ENCODE measurements at places on chromosomes 1 and 21. TPM values are rescaled to one million over a fixed set of nuclear protein-coding genes. Genes with fewer than 3 reads are reported as not detected.

CCNL2 gene
- polyA plus RNA-seq, result 100 TPM

LEPR gene
- polyA plus RNA-seq, result 0.85 TPM

ANKRD35 gene
- 0.40 TPM for polyA plus RNA-seq

METTL18 gene
- 2.5 TPM for polyA plus RNA-seq

NTMT2 gene
- polyA plus RNA-seq, result not detected

OR2W3 gene
- 0.22 TPM for polyA plus RNA-seq

AGMAT gene
- not detected for polyA plus RNA-seq

- H3K27me3 ChIP-seq, result no peaks in the 10 kb centered on the region
- no peak overlapping the region for H3K4me3 ChIP-seq
- H3K36me3 ChIP-seq, result no peaks in the 10 kb centered on the region
- no peak for DNase-seq
- no peak overlapping the region for H3K27ac ChIP-seq
Measured at GRCh38 chr1:47209091-47209490, 19.3 kb upstream of the PDZK1IP1 start.

GRCh38 chr1:43205671-43206070, 33.5 kb downstream of the CFAP57 start:
- no peak for DNase-seq
- H3K27ac ChIP-seq, result no peak overlapping the region
- peaks cover 11% of the 10 kb centered on the region for H3K4me1 ChIP-seq
- no peak overlapping the region for H3K4me3 ChIP-seq

GRCh38 chr1:12163210-12163609, 3.6 kb upstream of the TNFRSF1B start:
- H3K4me3 ChIP-seq, result no peak overlapping the region
- no peaks in the 10 kb centered on the region for H3K27me3 ChIP-seq
- H3K27ac ChIP-seq, result no peak overlapping the region
- peaks cover 78% of the 10 kb centered on the region for H3K4me1 ChIP-seq
- peaks cover 8% of the 10 kb centered on the region for H3K36me3 ChIP-seq
- no peak for DNase-seq

DNA sequence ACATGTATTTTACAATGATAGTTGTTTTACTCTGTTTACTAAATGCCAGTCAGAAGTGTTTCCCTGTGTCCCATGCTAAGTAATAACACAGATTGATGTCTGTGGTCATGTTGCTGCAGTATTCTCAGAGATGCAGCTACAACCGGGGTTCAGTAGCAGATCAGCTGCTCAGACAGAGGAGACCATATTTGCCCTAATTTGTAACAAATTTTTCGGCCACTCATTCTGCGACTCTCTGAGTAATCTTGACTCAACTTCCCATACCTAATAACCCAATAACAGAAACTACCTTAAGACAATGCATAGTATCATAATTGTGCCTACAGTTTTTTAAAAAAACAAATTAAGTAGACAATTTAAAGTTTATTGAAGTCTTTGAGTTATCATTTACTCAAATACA, 32.6 kb downstream of the NIBAN1 start:
- no peaks in the 10 kb centered on the region for H3K27me3 ChIP-seq
- H3K27ac ChIP-seq, result no peak overlapping the region
- no peak overlapping the region for H3K4me3 ChIP-seq

DNA sequence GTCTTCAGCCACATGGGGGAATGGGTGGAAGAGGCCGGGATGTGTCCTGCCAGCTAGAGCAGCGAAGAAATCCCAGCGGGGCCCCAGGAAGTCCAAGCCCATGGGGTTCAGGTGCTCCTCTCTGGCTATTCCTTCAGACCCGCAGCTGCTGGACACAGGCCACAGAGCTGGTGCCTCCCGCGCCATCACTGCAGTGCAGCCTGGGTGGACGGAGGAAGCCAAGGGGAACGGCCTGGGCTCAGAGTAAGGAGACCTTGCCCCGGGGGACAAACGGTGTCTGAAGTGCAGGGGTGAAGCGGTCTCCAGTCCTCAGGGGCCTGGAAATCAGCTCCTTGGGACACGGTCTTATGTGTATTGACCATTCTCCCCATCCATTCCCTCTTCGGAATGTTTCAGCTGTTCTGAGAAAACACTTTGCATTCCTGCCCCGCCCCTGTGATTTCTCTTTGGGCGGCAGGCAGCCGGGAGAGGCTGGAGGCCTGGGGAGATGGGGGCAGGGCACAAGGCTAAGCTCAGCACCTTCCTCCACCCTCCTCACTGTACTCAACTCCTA, 18.4 kb downstream of the MTHFR start:
- peaks cover 28% of the 10 kb centered on the region for H3K36me3 ChIP-seq
- H3K27ac ChIP-seq, result no peak overlapping the region
- H3K27me3 ChIP-seq, result no peaks in the 10 kb centered on the region
- H3K4me3 ChIP-seq, result no peak overlapping the region
- no peak for DNase-seq
- peaks cover 40% of the 10 kb centered on the region for H3K4me1 ChIP-seq

- H3K27ac ChIP-seq, result no peak overlapping the region
- H3K4me1 ChIP-seq, result peaks cover 17% of the 10 kb centered on the region
- no peak for DNase-seq
- H3K4me3 ChIP-seq, result no peak overlapping the region
Measured at GRCh38 chr21:25635310-25635709, 3.7 kb upstream of the JAM2 start.

GRCh38 chr1:14848203-14848602, 249.7 kb downstream of the KAZN start:
- no peak overlapping the region for H3K27ac ChIP-seq
- H3K27me3 ChIP-seq, result no peaks in the 10 kb centered on the region
- no peaks in the 10 kb centered on the region for H3K36me3 ChIP-seq
- DNase-seq, result no peak
- H3K4me1 ChIP-seq, result no peaks in the 10 kb centered on the region

DNA sequence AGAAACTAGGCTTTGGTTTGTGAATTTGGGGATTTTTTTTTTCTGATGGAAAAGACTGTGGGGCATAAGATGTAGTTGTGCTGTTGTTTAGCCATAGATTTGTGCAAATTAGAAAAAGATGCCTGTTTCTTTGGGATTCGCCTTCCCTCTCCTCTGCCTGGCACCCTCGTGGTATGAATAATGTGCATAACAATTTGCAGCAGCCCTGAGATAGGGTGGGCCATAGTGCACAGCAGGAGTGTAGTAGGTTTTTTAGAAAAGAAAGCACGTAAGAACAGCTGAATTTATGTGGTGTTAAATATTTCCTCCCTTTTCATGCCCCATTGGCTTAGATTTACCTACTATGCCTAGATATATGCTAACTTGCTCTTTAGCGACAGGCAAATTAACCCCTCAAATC, 158.9 kb downstream of the PTGER3 start:
- H3K4me3 ChIP-seq, result no peak overlapping the region
- no peaks in the 10 kb centered on the region for H3K27me3 ChIP-seq
- H3K4me1 ChIP-seq, result peaks cover 27% of the 10 kb centered on the region

DNA sequence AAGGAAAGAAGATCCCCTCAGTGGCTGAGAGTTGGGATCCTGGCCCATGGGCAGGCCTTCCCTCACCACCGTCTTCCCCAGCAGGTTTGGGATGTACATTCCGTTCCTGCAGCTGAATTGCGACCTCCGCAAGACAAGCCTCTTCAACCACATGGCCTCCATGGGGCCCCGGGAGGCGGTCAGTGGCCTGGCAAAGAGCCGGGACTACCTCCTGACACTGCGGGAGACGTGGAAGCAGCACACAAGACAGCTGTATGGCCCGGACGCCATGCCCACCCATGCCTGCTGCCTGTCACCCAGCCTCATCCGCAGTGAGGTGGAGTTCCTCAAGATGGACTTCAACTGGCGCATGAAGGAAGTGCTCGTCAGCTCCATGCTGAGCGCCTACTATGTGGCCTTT, 16.3 kb upstream of the KPNA6 start:
- no peak overlapping the region for H3K27ac ChIP-seq
- H3K4me1 ChIP-seq, result no peaks in the 10 kb centered on the region
- peaks cover 85% of the 10 kb centered on the region for H3K36me3 ChIP-seq
- no peak for DNase-seq
- no peaks in the 10 kb centered on the region for H3K27me3 ChIP-seq

DNA sequence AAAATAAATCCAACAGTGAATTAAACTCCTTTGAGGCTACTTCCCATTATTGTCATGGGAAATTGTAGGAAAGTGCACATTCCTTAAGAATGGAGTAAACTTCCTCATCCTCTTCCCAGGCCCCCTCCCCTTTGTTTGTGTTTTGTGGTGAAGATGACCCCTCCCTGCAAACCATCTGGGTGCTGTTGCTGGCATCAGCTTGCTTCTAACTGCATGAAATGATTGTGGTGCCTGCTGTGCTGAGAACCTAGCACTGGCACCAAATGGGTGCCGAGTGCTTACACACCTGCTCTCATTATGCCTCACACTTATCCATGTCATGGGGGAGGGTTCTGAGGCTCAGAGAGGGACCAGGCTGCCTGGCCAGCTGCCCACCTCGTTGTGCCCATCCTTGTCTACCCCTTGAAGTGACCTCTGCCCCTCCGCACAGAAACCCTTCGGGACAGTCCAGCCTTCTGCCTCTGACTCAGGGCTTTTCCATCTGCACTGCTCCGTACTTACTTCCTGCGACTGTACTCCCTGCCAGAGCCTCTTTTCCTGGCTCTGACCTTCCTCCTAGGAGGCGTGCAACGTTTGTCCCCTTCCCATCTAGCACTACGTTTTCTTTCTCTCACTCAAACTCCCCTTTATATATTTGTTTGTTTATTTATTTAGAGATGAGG, 30.6 kb downstream of the CAPN2 start:
- no peaks in the 10 kb centered on the region for H3K4me1 ChIP-seq
- H3K27me3 ChIP-seq, result no peaks in the 10 kb centered on the region
- H3K27ac ChIP-seq, result no peak overlapping the region
- peaks cover 91% of the 10 kb centered on the region for H3K36me3 ChIP-seq

DNA sequence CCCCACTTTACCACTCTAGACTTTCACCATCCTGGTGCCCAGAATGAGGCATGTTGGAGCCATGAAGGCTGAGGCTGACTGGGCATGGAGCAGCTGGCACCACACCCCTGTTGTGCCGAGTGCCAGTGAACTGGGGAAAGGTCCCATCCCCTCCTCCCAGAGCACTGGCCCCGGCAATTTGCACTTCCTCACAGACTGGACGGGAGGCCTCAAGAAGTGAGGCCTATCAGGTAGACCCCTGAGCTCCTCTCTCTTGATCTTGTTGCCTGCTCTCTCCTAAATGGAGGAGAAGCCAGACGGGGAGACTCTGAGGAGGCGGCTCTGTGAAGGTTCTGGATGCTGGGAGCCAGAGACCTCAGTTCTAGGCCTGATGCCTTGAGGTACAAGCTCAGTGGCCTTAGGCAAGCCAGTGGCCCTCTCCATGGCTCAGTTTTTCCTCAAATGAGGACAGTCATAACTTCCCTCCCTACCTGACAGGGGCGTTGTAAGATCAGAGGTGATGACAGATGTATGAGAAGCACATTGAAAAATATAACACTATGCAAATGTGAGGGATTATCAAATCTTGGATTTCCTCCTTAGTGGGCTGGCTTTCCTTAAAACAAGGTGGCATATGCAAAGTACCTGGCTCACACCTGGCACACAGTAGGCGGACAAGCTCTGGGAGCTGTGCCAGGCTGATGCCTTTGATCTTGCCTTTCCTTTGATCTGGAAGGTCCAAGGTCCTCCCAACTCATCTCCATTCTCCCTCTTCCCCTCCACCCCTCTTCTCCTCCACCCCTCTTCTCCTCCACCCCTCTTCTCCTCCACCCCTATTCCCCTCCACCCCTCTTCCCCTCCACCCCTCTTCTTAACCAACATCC, 6.7 kb downstream of the GRHL3 start:
- DNase-seq, result no peak
- H3K4me3 ChIP-seq, result no peak overlapping the region
- no peak overlapping the region for H3K27ac ChIP-seq
- H3K27me3 ChIP-seq, result peaks cover 64% of the 10 kb centered on the region
- H3K4me1 ChIP-seq, result peaks cover 19% of the 10 kb centered on the region

Measured in CD14-positive monocyte (primary cell).